ENCODE measurements at places on chromosomes 13 and 19. TPM values are rescaled to one million over a fixed set of nuclear protein-coding genes. Genes with fewer than 3 reads are reported as not detected.

- DNase-seq, result no peak
- H3K4me1 ChIP-seq, result no peaks in the 10 kb centered on the region
- no peaks in the 10 kb centered on the region for H3K27me3 ChIP-seq
- no peak overlapping the region for H3K4me3 ChIP-seq
Measured at GRCh38 chr19:52889931-52890330, 7.5 kb downstream of the ZNF320 start.

- no peaks in the 10 kb centered on the region for H3K36me3 ChIP-seq
- H3K27me3 ChIP-seq, result no peaks in the 10 kb centered on the region
- no peak overlapping the region for H3K27ac ChIP-seq
- no peak overlapping the region for H3K4me3 ChIP-seq
- H3K4me1 ChIP-seq, result peaks cover 3% of the 10 kb centered on the region
Measured at GRCh38 chr13:51002736-51003135, 93.1 kb downstream of the RNASEH2B start.

GRCh38 chr19:51735759-51736449, 12.1 kb upstream of the HAS1 start:
- no peaks in the 10 kb centered on the region for H3K4me1 ChIP-seq
- no peak for DNase-seq
- no peaks in the 10 kb centered on the region for H3K36me3 ChIP-seq
- no peak overlapping the region for H3K27ac ChIP-seq
- H3K4me3 ChIP-seq, result no peak overlapping the region
- H3K27me3 ChIP-seq, result no peaks in the 10 kb centered on the region

- H3K27me3 ChIP-seq, result no peaks in the 10 kb centered on the region
- no peaks in the 10 kb centered on the region for H3K4me1 ChIP-seq
- no peak overlapping the region for H3K27ac ChIP-seq
- no peak for DNase-seq
Measured at GRCh38 chr19:54001496-54001895, 10.1 kb downstream of the CACNG6 start.

GRCh38 chr19:42091742-42092141, 15.8 kb downstream of the ZNF574 start:
- DNase-seq, result no peak
- H3K27ac ChIP-seq, result peak overlapping the region; percentile 35
- H3K4me3 ChIP-seq, result no peak overlapping the region
- peaks cover 81% of the 10 kb centered on the region for H3K4me1 ChIP-seq

- H3K27ac ChIP-seq, result no peak overlapping the region
- peaks cover 73% of the 10 kb centered on the region for H3K36me3 ChIP-seq
- no peak overlapping the region for H3K4me3 ChIP-seq
- H3K4me1 ChIP-seq, result no peaks in the 10 kb centered on the region
- no peak for DNase-seq
- no peaks in the 10 kb centered on the region for H3K27me3 ChIP-seq
Measured at GRCh38 chr13:102825921-102826706, 19.7 kb upstream of the ERCC5 start.

- no peak for DNase-seq
- H3K27me3 ChIP-seq, result no peaks in the 10 kb centered on the region
- no peak overlapping the region for H3K4me3 ChIP-seq
- peak overlapping the region; percentile 100 for H3K27ac ChIP-seq
- no peaks in the 10 kb centered on the region for H3K36me3 ChIP-seq
Measured at GRCh38 chr19:44741258-44741731, 7.2 kb upstream of the BCL3 start.

Gene LYL1
- 13.0 TPM for total RNA-seq

Gene KLHL26
- total RNA-seq, result 2.1 TPM

All from esophagus squamous epithelium (tissue), 5 donors.